ENCODE measurements at places on chromosomes 4 and X.

- DNase-seq: no peak
Observed at GRCh38 chrX:1162119-1162916, 50.1 kb downstream of the CRLF2 start.

DNA sequence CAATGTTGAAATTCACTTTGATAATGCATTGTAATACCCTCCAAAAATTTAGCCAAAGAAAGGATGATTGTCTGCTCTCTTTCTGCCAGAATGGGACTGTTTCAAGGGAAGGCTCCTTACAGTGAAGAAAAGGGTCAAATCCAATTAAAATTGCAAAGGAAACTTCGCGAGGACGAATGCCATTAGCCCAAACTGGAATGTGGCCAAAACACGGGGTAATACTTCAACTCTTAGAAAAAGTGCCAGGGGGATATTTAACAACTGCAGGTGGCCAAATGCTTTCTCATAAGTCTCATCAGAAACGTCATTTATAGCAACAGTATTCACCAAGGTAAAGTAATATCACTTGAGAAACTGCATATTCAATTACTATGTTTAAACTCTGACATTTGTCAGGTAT, 29.0 kb downstream of the NKX3-2 start:
- no peak for DNase-seq

DNA sequence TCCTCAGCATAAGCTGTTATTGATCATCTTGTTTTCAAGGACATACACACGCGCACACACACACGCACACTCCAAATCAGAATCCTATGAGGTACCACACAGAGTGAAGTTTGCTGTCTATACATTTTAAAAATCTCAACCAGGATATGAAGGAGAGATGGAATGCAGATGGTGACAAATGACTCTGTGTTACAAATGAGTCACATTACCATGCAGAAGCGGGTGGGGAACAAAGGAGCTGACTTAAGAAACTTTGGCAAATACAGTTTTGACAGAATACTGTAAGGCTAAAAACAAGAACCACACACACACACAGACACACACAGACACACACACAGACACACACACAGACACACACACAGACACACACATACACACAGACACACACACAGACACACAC, 81.7 kb downstream of the RELL1 start:
- no peak for DNase-seq

DNA sequence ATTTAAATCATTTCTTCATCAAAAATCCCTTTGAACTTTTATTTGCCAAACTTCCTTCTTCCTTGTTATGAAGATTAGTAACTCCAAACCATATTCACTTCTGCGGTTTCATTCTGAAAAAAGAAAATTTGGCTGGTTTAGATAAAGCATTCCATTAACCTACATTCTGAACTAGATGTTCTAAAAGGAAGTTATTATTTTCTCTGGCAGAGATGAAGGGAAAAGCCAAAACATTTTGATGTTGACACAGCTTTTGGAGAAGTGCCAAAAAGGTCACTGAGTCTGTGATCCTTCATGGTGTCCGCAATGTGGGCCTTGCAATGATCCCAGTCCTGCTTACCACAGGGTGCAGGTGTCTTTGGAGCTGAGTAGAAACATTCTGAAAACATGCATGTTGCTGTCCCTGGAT, 36.0 kb downstream of the CXCL8 start:
- no peak for DNase-seq

GRCh38 chr4:77859256-77859655, 3.4 kb upstream of the MRPL1 start:
- DNase-seq: no peak

DNA sequence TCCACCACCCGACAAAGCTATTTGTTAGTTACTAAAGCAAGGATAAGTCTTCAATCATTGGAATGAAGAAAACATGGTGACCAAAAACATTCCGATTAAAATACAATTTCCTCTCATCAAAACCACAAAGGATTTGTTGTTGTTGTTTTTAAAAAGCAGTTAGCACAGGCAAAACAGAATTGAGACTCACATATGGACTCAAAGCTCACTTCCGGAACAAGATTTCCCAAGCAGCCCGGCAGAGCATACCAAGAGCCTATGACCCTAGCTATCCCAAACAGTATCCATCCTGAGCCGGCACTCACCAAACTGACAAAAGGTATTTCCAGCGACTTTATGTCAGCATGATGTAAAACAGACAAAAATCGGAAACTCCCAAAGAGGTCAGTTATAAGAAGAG, 39.9 kb downstream of the ADGRA3 start:
- no peak for DNase-seq

GRCh38 chr4:182808673-182809416, 108.3 kb downstream of the DCTD start:
- peak; percentile 51 for DNase-seq

GRCh38 chr4:160184884-160185283, 1082.0 kb downstream of the RAPGEF2 start:
- no peak for DNase-seq
